ENCODE measurements at places on chromosomes 3 and 15.

GRCh38 chr3:197404754-197405153 is 106.3 kb upstream of the DLG1 start:
- DNase-seq, result no peak

DNA sequence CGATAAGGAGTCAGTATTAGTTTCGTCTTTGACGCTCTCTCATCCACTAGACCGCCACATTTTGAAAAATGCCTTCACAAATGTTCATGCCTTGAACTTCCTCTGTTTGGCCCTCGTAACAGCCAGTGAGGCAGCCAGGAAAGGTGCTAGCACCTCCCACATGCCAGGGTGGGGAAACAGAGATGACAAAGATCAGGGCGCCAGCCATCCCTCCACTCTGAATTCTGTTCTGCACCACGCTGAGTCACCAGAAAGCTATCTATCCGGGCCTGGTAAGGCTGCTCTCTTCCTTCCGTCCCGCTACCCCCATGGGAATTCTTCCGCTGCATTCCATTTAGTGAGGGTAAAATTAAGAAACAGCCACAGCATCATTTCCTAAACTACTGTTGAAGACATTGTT is 31.3 kb upstream of the BCL2L10 start:
- DNase-seq, result no peak

DNA sequence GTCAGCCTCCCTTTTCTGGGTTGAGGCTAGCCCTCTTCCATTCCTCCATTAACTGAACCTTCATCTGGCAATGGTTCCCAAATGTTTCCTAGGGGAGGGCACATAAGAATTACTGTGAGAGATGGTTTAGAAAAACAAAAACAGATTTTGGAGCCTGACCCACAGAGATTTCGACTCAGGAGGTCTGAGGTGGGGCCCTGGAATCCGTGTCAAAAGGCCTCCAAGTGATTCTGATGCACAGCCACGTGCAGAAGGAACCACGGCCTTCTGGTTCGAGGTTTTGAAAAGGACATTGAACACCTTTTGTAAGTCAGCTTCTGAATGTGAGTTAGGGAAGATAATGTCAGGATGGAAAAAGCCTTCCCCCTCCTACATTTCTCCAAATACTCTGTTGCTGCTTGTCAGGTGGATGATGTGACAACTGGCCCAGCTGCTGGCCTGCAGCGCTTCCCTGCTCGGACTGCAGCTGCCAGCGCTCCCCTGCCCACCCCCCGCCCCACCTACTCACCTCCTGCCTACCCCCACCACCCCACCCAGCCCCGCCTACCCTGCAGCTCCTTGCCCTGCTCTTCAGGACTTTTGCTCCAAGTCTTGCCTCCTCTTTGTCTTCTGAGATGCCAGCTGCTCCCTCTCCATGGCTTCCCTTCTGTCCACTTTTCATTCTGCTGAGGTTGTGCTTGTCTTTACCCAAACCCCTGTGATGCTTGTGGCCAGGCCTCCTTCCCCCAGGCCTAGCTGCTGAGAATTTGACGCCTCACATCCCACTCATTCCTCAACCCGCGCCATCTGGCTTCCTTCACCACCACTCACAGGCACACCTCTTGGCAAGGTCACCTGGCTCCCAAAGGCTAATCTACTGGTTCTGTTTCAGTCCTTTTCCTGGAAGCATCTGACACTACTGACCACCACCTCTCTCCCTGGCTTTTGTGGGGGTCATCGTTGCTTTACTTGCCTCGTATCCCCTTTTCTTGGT is 6.6 kb downstream of the EHD4 start:
- DNase-seq, result no peak

DNA sequence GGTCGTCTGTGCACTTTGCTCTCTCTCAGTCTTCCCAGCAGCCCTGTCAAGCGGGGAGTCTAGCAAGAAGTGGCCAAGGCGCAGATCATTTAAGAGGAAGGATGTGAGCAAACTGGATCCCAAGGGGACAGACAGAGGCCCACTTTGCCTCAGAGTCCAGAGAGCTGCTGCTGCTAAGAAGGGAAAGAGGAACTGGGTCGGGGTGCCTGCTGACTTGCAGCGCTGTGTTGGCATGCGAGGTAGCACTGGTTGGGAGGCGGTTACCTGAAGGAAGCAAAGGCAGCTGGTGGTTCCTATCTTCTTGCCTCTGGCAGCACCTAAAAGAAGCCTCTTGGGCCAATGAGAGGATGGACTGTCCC is 28.1 kb downstream of the SMAD3 start:
- DNase-seq, result no peak

DNA sequence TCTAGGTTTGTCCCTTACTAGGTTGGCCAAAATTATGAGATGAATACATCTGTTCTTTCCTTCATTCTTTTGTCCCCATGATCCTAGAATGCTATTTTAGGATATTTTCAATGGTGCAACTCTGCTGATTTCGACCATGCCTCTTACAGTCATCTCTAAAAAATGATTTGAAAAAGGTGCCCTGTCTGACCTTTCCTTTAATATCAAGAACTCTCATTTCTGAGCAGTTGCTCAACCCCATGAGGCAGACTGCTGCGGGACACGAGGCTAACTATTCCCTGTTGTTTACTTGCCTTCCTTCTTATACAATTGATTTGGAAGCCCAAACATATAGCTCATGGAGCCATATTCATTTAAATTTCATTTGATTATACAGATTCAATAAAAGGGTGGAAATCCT is 14.6 kb downstream of the PLSCR2 start:
- DNase-seq, result no peak

- no peak for DNase-seq
These were observed 165.0 kb downstream of the ABHD5 start for GRCh38 chr3:43855674-43856299.

GRCh38 chr3:181725131-181725731 is 13.5 kb downstream of the SOX2 start:
- DNase-seq, result no peak

GRCh38 chr3:28326458-28326926 is 22.0 kb upstream of the ZCWPW2 start:
- peak; percentile 87 for DNase-seq

DNA sequence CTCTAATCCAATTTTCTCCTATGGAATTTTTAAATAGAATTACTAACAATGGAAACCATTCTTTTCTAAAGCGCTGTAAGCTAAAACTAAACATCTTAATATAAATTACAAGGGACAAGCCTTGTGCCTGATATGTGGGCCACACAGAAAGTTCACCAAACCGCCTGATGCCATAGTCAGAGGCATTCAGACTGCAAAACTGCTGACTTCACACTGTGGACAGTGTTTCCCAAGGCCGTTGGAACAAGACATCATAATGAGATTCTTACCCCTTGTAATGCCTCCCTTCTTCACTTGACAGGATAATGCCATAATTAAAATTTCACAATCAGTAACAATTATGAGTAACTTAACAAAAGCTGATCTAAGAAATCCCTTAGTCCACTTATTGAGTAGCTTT is 14.9 kb downstream of the SH3GL3 start:
- DNase-seq, result no peak

- DNase-seq, result no peak
These were observed 36.7 kb downstream of the MEGF11 start for GRCh38 chr15:66216806-66217205.

GRCh38 chr3:183884097-183884426 is 618 bp downstream of the PARL start:
- no peak for DNase-seq

GRCh38 chr3:106720510-106720909 is 656.7 kb upstream of the CCDC54 start:
- no peak for DNase-seq

- no peak for DNase-seq
These were observed 196.5 kb downstream of the UBE3A start for GRCh38 chr15:25242166-25242879.

DNA sequence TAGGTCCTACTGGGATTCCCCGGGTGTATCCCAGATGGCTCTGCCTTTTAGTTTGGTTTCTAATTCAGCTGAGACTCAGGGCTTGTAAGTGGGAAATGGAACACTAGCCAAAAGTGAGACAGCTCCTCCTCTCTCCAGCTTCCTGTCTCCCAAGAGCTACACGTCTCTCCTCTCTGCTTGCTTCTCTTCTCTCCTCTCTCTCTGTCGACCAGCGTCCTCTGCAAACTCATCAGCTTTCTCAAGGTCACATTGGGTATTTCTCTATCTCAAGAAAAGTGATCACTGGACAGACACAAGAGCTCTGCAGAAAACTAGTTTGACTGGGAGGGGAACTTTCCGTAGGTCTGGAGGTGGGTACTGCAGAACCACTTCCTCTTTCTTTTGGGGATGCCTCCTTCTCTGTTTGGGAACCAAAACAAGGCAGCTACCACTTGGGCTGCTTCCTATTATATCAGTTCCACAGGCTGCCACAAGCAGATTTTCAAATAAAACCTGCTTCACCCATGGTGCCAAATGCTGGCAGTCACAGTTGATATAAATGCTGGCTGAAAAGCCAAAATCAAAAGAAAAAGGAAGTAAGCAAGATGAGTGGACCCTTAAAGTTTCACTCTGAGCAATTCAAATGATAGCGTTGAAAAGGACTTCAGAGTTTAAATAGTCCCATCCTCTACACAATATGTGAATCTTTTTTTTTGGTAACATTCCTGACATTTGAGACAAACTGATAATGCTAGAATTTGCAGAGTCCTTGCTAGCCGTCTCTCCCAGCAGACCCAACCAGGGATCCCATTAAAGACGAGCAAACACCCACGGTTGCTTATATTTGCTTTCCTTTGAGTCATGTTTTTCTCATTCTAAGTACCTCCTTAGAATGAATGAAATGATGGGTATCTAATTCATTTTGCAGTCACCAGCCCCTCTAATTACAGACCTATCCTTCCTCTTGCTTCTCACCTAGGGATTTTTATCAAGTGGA is 7.2 kb upstream of the DYNC1LI1 start:
- DNase-seq, result no peak

All from immature natural killer cell (primary cell).